T-helper 2 cell (primary cell): ENCODE measurements at places on chromosomes 12 and 14.

DNA sequence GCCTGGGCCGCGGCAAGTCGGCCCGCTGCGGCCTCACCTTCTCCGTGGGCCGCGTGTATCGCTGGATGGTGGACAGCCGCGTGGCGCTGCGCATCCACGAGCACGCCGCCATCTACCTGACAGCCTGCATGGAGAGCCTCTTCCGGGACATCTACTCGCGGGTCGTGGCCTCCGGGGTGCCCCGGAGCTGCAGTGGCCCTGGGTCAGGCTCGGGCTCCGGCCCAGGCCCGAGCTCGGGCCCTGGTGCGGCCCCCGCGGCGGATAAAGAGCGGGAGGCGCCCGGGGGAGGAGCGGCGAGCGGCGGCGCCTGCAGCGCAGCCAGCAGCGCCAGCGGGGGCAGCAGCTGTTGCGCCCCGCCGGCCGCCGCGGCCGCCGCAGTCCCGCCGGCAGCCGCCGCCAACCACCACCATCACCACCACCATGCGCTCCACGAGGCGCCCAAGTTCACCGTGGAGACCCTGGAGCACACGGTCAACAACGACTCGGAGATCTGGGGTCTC lies 226.2 kb upstream of the CRY1 start:
- no peak for DNase-seq

- DNase-seq = no peak
Observed at GRCh38 chr12:5371631-5372030, 60.3 kb upstream of the NTF3 start.

GRCh38 chr14:68686724-68687123 lies 106.1 kb downstream of the ZFP36L1 start:
- no peak for DNase-seq

- DNase-seq = no peak
Observed at GRCh38 chr12:92641291-92641690, 61.5 kb upstream of the PLEKHG7 start.

DNA sequence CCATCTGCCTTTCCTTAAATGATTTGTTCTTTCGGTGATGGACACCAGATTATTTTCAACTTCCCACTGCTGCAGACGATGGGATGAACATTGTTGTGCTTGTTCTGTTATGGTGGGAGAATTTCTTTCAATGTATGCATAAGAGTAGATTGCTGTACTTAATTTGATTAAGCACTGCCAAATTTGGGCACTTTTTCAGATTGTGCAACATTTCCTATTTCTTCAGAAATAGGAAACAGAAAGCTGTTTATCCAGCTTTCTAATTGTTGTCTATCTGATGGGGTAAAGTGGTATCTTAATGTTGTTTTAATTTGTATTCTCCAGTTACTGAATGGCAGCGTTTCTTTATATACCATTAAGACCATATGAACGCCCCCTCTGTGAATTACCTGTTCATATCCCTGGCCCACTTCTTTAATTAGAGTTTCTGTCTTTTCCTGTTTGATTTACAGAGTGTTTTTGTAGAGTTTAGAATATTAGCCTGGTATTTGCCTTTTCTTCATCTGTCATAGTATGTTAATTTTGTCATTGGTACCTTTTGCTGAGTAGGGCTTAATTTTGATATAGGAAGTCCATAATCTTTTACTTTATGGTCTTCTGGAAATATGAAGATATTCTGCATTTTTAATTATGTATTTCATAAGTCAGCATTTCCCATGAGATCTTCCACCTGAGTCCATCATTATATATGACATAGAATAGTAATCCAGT lies 59.6 kb downstream of the DIP2B start:
- DNase-seq = no peak

DNA sequence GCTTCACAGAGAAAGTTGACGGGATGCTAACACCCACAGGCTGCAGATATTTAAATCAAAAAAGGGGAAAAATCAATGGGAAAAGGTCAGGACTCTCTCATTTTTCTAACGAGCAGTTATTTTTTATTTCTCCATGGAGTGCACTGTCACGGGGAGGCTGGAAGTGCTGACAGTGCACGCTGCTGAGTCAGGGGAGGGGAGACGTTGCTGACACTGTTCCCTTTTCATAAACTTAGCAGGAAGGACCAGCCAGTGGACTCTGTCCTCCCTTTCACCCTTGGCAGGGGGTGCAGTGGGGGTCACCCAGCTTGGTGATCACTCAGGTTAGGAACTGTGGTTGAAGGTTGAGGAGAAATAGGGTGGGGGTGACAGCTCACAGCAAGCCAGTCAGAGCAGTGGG lies 65.6 kb upstream of the FUT8 start:
- DNase-seq = no peak
